Thoracic aorta (tissue), 2 donors: ENCODE measurements at places on chromosomes 3 and 15.
A peak's percentile ranks its signal among the peaks of the same experiment; 100 is the strongest.

GRCh38 chr15:67809441-67809840, 15.9 kb upstream of the SKOR1 start:
- no peak for DNase-seq
- no peaks in the 10 kb centered on the region for H3K4me1 ChIP-seq
- H3K27me3 ChIP-seq, result no peaks in the 10 kb centered on the region
- H3K36me3 ChIP-seq, result peaks cover 4% of the 10 kb centered on the region
- no peak overlapping the region for H3K27ac ChIP-seq

DNA sequence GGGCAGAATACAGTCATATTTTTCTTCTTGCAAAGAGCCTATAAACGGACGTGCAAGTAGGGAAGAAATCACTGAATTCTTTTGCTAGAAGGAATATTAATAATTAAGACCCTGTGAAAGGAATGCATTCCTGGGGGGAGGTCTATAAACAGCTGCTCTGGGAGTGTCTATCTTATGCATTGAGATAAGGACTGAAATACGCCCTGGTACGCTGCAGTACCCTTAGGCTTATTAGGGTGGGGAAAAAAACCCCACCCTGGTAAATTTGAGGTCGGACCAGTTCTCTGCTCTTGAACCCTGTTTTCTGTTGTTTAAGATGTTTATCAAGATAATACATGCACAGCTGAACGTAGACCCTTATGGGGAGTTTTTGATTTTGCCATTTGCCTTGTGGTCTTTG, 100.0 kb upstream of the KBTBD8 start:
- no peaks in the 10 kb centered on the region for H3K4me1 ChIP-seq
- DNase-seq, result no peak
- H3K27ac ChIP-seq, result no peak overlapping the region
- H3K27me3 ChIP-seq, result no peaks in the 10 kb centered on the region

GRCh38 chr3:189629803-189630455, 1.3 kb upstream of the TP63 start:
- H3K4me1 ChIP-seq, result peaks cover 8% of the 10 kb centered on the region
- no peak for DNase-seq
- H3K36me3 ChIP-seq, result no peaks in the 10 kb centered on the region
- no peak overlapping the region for H3K27ac ChIP-seq
- H3K4me3 ChIP-seq, result no peak overlapping the region
- H3K27me3 ChIP-seq, result no peaks in the 10 kb centered on the region

GRCh38 chr3:24318677-24319287, 175.9 kb downstream of the THRB start:
- no peak overlapping the region for H3K4me3 ChIP-seq
- H3K27ac ChIP-seq, result no peak overlapping the region
- no peak for DNase-seq
- no peaks in the 10 kb centered on the region for H3K27me3 ChIP-seq

DNA sequence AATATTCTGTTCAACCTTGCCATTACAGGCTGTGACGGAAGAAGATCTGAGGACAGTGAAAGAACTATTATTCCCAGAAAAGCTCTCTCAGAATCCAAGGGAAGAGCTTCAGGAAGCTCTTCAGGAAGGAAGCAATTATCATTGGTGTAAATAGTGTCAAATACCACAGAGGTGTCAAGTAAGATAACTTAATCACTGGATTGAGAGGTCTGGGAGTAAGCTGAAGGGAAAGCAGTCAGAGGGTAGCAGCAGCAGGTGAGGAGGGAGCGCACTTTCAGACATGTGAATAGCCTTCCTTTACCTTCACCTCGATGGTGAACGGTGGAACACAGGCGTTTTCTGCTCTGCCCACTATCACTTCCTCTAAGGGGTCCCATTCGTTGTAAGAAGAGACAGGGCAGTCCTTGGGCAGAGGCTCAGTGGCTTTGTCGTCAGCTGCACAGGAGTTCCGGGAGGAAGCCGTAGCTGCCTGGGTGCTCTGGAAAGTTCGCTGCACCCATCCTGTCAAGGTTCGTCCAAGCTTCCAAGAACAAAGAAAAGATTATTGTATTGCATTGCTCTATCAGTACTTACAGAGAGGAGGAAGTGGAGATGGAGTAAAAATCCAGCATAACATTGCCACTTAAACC, 1.9 kb downstream of the GATM start:
- H3K4me3 ChIP-seq, result no peak overlapping the region
- peaks cover 5% of the 10 kb centered on the region for H3K4me1 ChIP-seq
- DNase-seq, result no peak
- H3K27ac ChIP-seq, result no peak overlapping the region
- H3K27me3 ChIP-seq, result no peaks in the 10 kb centered on the region

GRCh38 chr3:188719545-188719944, 452.2 kb upstream of the TPRG1 start:
- H3K4me3 ChIP-seq, result no peak overlapping the region
- no peaks in the 10 kb centered on the region for H3K27me3 ChIP-seq
- DNase-seq, result no peak
- H3K36me3 ChIP-seq, result no peaks in the 10 kb centered on the region
- peaks cover 10% of the 10 kb centered on the region for H3K4me1 ChIP-seq

DNA sequence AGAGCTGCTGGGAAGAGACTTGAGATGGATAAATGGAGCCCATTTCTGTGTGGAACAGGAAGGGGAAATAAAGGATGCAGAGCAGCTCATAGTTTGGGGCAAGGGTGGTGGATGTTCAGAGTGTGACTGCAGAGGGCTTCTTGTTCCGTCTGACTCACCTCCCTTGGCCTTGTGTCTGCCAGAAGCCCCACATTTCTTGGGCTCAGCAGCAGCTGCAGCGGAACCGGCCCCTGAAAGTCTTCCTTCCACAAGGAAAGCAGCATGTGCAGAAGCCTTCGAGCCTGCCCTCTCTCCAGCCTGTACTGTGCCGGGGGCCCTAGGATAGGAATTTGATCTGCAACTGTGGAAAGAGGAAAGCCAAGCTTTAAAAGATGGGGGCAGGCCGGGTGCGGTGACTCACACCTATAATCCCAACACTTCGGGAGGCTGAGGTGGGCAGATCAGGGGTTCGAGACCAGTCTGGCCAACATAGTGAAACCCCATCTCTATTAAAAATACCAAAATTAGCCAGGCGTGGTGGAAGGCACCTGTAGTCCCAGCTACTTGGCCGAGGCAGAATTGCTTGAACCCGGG, 11.5 kb downstream of the CDAN1 start:
- no peak for DNase-seq
- no peak overlapping the region for H3K27ac ChIP-seq
- no peak overlapping the region for H3K4me3 ChIP-seq
- peaks cover 54% of the 10 kb centered on the region for H3K36me3 ChIP-seq
- H3K27me3 ChIP-seq, result no peaks in the 10 kb centered on the region

DNA sequence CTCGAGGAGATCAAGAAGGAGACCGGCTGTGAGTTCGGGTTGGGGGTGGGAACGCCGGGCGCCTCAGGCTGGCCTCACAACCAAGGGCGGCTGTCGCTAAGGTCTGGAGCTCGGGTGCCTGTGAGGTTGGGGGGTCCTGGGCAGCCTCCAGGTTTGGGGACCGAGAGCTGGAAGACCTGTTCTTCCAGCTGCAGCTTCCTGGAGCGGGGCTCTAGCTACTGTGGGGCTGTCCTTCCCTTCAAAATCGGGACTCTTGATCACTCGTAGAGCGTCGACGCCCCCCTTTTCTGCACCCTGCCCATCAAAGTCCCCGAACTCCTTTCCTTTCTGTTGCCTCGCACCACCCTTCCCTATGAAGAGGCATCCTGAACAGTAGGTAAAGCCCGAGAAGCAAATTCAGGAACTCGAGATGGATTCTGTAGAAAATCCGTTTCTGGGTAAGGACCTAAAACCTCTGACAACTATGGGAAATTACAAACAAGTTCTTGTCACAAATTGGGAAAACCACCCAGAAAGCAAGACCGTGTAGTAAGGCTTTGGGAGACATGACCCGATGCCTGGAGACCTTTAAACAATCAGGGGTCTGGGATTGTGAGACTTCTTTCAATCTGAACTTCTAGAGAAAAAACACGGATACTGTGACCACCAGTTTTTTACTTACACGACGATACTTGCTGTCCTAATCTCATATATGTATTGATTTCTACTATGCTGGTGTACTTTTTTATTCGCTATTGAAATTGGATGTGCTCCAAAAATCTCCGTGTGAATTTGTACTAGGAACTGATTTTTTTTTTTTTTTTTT, 556 bp downstream of the CHP1 start:
- no peaks in the 10 kb centered on the region for H3K27me3 ChIP-seq
- peak overlapping the region; percentile 90 for H3K4me3 ChIP-seq
- H3K36me3 ChIP-seq, result no peaks in the 10 kb centered on the region
- DNase-seq, result peak; percentile 23
- peaks cover 15% of the 10 kb centered on the region for H3K4me1 ChIP-seq

- no peaks in the 10 kb centered on the region for H3K27me3 ChIP-seq
- H3K36me3 ChIP-seq, result no peaks in the 10 kb centered on the region
- no peak within 1 kb of the TSS for H3K4me3 ChIP-seq
- no peak for DNase-seq
These were observed at the start of gene TP63 for GRCh38 chr3:189631373-189631408. Gene TP63 (plus strand): TSS chr3:189631389. CDS start chr3:189631516, 127 bp downstream.

- H3K4me3 ChIP-seq, result no peak overlapping the region
- no peaks in the 10 kb centered on the region for H3K27me3 ChIP-seq
- H3K27ac ChIP-seq, result no peak overlapping the region
- H3K4me1 ChIP-seq, result no peaks in the 10 kb centered on the region
- DNase-seq, result no peak
These were observed 137.6 kb upstream of the TLE3 start for GRCh38 chr15:70235347-70235746.

- no peaks in the 10 kb centered on the region for H3K27me3 ChIP-seq
- no peak for DNase-seq
- H3K4me1 ChIP-seq, result peaks cover 18% of the 10 kb centered on the region
- H3K36me3 ChIP-seq, result peaks cover 12% of the 10 kb centered on the region
These were observed 28.2 kb upstream of the RSL24D1 start for GRCh38 chr15:55224892-55225291.

DNA sequence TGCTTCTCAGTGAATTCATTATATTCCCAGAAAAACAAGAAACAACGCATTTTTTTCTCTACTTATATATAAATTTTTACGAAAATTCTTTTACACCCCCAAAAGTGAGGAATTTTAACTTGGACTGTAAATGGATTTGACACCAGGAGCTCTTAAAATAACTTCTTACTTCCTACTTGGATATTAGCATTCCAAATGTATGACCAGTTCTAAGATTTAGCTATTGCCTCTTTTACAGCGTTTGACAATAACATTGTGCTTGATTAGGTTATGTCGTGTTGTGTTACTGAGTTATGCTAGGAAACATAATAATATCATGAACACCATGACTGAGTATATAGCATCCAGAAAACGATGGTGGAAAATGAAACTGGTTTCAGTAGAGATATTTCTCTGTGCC, 177.0 kb downstream of the CNTN6 start:
- H3K4me1 ChIP-seq, result no peaks in the 10 kb centered on the region
- H3K36me3 ChIP-seq, result no peaks in the 10 kb centered on the region
- no peaks in the 10 kb centered on the region for H3K27me3 ChIP-seq
- no peak overlapping the region for H3K4me3 ChIP-seq
- no peak for DNase-seq

DNA sequence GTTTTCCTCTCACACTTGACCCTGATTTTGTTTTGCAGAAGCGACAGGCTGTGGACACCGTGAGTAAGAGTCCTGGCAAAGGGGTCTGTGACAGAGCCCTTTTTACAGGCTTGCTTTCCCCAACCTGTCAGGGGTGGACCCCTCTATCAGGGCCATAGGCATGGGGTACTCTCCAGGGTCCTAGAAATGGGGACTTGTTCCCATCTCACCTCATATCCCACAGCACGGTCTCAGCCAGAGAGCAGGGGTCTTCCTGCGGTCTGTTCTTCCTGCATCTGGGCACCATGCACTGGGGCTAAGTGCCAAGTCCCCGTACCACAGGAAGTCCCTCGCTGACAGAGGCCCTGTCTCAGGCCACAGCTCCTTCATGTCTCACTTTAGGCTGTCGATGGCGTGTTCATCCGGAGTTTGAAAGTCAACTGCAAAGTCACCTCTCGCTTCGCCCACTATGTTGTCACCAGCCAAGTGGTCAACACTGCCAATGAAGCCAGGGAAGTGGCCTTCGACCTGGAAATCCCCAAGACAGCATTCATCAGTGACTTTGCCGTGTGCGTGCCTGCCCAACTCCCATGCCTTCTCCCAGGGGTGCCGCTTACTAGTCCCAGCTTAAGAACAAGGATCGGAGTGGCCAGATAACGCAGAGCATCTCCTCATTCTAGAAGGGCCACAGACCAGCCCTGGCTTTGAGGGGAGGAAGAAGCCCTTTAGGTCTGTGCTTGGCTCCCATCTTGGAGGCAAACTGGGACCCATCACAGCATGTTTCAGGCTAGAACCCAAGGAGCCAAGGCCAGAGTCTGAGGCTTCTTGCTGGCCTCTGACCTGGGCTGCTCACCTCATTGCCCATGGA, 783 bp downstream of the ITIH1 start:
- no peaks in the 10 kb centered on the region for H3K4me1 ChIP-seq
- no peaks in the 10 kb centered on the region for H3K36me3 ChIP-seq
- H3K27ac ChIP-seq, result no peak overlapping the region
- H3K4me3 ChIP-seq, result no peak overlapping the region
- peak; percentile 0 for DNase-seq

- peaks cover 21% of the 10 kb centered on the region for H3K4me1 ChIP-seq
- no peaks in the 10 kb centered on the region for H3K27me3 ChIP-seq
- H3K27ac ChIP-seq, result peak overlapping the region; percentile 69
- H3K4me3 ChIP-seq, result peak overlapping the region; percentile 61
These were observed 32.5 kb downstream of the TM4SF4 start for GRCh38 chr3:149506965-149507364.

GRCh38 chr3:108564564-108564963, 24.7 kb downstream of the CIP2A start:
- H3K27me3 ChIP-seq, result no peaks in the 10 kb centered on the region
- no peaks in the 10 kb centered on the region for H3K36me3 ChIP-seq
- H3K4me3 ChIP-seq, result no peak overlapping the region
- H3K27ac ChIP-seq, result no peak overlapping the region
- DNase-seq, result no peak

- H3K4me3 ChIP-seq, result no peak overlapping the region
- DNase-seq, result no peak
- no peaks in the 10 kb centered on the region for H3K36me3 ChIP-seq
- no peak overlapping the region for H3K27ac ChIP-seq
These were observed 578.7 kb downstream of the SQOR start for GRCh38 chr15:46213551-46213950.

GRCh38 chr3:47430606-47431005, 45.1 kb downstream of the SCAP start:
- no peaks in the 10 kb centered on the region for H3K27me3 ChIP-seq

- no peak overlapping the region for H3K27ac ChIP-seq
- no peaks in the 10 kb centered on the region for H3K4me1 ChIP-seq
- no peaks in the 10 kb centered on the region for H3K36me3 ChIP-seq
- H3K4me3 ChIP-seq, result no peak overlapping the region
These were observed 44.9 kb upstream of the LRRFIP2 start for GRCh38 chr3:37219266-37219665.

GRCh38 chr3:138817695-138818094, 17.0 kb downstream of the PIK3CB start:
- H3K4me3 ChIP-seq, result no peak overlapping the region
- no peak overlapping the region for H3K27ac ChIP-seq
- no peaks in the 10 kb centered on the region for H3K36me3 ChIP-seq

GRCh38 chr15:97009031-97009431, 678.5 kb downstream of the NR2F2 start:
- H3K4me1 ChIP-seq, result no peaks in the 10 kb centered on the region
- no peak overlapping the region for H3K4me3 ChIP-seq
- no peak overlapping the region for H3K27ac ChIP-seq

- DNase-seq, result no peak
- no peaks in the 10 kb centered on the region for H3K27me3 ChIP-seq
- H3K4me1 ChIP-seq, result no peaks in the 10 kb centered on the region
- H3K36me3 ChIP-seq, result no peaks in the 10 kb centered on the region
- no peak overlapping the region for H3K4me3 ChIP-seq
These were observed 123.4 kb upstream of the PRR20G start for GRCh38 chr3:127411083-127411727.
